T-helper 1 cell treated with Interleukin-12 subunit alpha and Interleukin-12 subunit beta and Interleukin-4 antibody, amounts not matched to agents 30 ng/mL and 1 ng/mL, for 36 hours (primary cell): ENCODE measurements at places on chromosomes 7 and 10. TPM values are rescaled to one million over a fixed set of nuclear protein-coding genes. Genes with fewer than 3 reads are reported as not detected.

MUC12 gene
- not detected in 2 replicates for total RNA-seq

LEP gene
- total RNA-seq = not detected in 2 replicates

GSTO2 gene
- total RNA-seq = 1.2 and 1.4 TPM in 2 replicates

KRIT1 gene
- total RNA-seq = 37.5 and 52.7 TPM in 2 replicates

EIF3B gene
- total RNA-seq = 172 and 175 TPM in 2 replicates

MEOX2 gene
- total RNA-seq = not detected in 2 replicates

LIPN gene
- not detected in 2 replicates for total RNA-seq

CABCOCO1 gene
- not detected in 2 replicates for total RNA-seq

FRMD4A gene
- 0.02 TPM in 1 of 2 replicates, not detected in the other for total RNA-seq

MYL7 gene
- total RNA-seq = not detected in 2 replicates

CCL24 gene
- total RNA-seq = not detected in 2 replicates

STEAP2 gene
- total RNA-seq = 0.07 TPM in 1 of 2 replicates, not detected in the other

DYDC2 gene
- total RNA-seq = not detected in 2 replicates

TSPAN13 gene
- total RNA-seq = 0.61 and 0.68 TPM in 2 replicates

HTR5A gene
- not detected in 2 replicates for total RNA-seq

FAM237B gene
- not detected in 2 replicates for total RNA-seq

DDIT4 gene
- 202 and 211 TPM in 2 replicates for total RNA-seq

MYO3A gene
- total RNA-seq = not detected in 2 replicates

IKZF1 gene
- 530 and 537 TPM in 2 replicates for total RNA-seq

GRM3 gene
- total RNA-seq = not detected in 2 replicates

CHAT gene
- total RNA-seq = not detected in 2 replicates

SEMA3A gene
- 0.17 TPM in 2 replicates for total RNA-seq

SPDYE11 gene
- total RNA-seq = not detected in 2 replicates

PRF1 gene
- total RNA-seq = 129 and 132 TPM in 2 replicates

CDNF gene
- 0.88 and 1.3 TPM in 2 replicates for total RNA-seq

ACTR3C gene
- total RNA-seq = 12.8 and 14.1 TPM in 2 replicates

SYT15 gene
- 1.8 TPM in 2 replicates for total RNA-seq
